ENCODE measurements at places on chromosomes 5 and 9. TPM values are rescaled to one million over a fixed set of nuclear protein-coding genes. Genes with fewer than 3 reads are reported as not detected.

ZNF483 gene
- 1.4 TPM for total RNA-seq

MARCHF3 gene
- total RNA-seq = 34.8 TPM

ANKRD34B gene
- not detected for total RNA-seq

CFAP77 gene
- 1.0 TPM for total RNA-seq

PDZD2 gene
- total RNA-seq = 131 TPM

LRRC19 gene
- not detected for total RNA-seq

AIF1L gene
- total RNA-seq = 15.2 TPM

Measured in suprapubic skin (tissue), 4 donors.